ENCODE measurements at places on chromosomes 16 and 17.
A peak's percentile ranks its signal among the peaks of the same experiment; 100 is the strongest.

GRCh38 chr16:72959301-72959996 is 88.5 kb downstream of the ZFHX3 start:
- DNase-seq = no peak

DNA sequence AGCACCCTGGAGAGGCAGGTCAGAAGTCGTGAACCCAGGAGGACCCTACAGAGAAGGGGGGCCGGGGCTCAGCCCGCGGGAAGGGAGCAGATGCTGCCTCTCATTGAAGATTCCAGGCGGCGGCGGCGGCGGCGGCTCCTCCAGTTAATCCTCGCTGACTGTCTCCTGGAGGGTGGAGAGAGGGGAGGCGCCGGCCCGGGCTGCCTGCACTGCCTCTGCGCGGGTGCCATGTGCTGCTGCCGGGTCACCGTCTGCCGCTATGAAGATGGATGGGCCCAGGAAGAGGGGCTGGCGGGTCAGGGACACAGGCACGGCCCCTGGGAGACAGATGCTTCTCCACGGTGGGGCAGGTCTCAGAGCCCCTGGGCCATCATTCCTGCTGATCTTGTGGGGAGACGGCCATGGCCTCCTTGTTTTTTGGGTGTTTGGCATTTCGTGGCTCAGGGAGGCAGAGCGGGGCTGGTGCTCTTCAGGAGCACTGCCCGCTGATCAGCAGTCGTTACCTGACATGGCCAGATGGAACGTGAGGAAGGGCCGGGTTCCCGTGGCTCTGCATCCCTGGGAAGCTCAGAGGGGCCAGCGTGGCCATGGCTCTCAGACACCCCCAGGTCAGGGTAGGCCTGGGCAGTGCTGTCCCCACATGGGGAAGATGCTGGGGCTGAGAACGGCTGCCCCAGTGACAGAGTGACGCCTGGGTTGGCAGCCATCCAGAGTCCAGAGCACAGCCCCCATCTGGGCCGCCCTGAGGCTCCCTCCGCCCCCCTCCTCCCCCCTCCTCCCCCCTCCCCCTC is 36.1 kb downstream of the GINS2 start:
- DNase-seq = no peak

DNA sequence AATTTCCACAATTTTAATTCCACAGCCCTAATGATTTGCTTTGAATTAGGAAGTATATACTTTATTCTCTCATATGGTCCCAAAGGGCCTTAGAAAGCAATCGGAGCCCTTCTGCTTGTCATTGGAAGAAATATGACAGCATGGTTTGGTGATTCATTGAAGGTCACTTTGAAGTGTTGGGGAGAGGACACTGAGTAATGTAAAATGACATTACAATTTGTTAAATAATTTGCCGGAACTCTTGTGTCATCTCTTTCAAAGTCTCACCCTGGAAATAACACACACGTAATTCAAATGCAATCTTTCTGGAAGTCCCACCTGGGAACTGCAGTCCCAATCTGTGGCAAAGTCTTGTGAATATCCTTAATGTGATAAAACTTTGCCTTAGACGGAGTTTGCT is 59.8 kb downstream of the BMERB1 start:
- no peak for DNase-seq

DNA sequence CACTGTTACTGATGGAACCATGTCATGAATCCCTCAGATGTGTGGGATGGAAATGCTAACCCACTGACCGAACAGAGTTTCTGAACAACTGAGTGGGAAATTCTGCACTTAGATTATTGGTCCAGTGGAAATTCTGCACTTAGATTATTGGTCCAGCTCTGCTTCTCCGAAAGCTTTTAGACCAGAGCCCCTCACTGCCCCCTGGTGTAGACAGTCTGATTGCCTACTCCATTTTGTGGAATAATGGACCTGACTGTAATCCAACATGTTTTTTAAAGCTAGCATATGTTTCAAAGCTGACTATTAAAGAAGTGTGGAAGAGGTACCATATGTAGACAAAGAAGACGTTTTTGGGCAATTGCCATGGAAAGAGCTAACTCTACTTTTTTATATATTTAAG is 50.3 kb upstream of the TBX2 start:
- no peak for DNase-seq

DNA sequence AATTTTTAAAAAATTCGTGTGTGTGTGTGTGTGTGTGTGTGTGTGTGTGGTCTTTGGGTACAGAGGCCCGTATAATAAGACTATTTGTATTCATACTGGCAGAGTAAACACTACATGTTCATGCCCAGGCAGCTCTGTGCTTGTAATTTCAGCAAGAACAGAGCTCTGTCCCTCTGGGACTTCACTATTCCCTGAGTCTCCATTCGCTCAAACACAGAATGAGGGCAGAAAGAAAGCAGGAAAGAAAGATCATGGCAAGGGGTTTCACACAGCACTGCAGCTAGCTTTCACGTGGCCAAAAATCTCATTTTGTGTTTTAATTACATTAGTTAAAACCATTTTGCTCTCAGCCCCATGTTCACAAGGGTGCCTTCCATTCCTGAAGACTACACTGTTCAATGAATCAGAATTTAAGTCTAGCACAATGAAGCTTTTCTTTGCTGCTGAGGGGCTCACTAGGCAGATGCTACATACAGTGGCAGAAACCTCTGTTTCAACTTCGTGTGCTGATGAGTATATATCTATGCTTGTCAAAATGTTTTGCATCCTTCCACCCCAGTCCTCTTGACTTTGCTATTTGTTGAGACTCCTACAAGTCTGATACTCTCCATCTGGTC is 198.4 kb upstream of the C17orf78 start:
- no peak for DNase-seq

DNA sequence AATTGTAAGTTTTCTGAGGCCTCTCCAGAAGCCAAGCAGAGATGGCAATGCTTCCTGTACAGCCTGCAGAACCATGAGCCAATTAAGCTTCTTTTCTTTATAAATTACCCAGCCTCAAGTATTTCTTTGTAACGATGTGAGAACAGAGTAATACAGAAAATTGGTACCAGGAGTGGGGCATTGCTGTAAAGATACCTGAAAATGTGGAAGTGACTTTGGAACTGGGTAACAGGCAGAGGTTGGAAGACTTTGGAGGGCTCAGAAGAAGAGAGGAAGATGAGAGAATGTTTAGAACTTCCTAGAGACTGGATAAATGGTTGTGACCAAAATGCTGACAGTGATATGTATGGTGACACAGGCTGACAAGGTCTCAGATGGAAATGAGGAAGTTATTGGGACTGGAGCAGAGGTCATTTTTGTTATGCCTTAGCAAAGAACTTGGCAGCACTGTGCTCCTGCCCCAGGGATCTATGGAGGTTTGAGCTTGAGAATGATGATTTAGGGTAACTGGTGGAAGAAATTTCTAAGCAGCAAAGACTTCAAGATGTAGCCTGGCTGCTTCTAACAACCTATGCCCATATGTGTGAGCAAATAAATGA is 23.1 kb downstream of the PRDM7 start:
- no peak for DNase-seq

- peak; percentile 49 for DNase-seq
These were observed 17.5 kb upstream of the SPNS2 start for GRCh38 chr17:4480929-4481898.

DNA sequence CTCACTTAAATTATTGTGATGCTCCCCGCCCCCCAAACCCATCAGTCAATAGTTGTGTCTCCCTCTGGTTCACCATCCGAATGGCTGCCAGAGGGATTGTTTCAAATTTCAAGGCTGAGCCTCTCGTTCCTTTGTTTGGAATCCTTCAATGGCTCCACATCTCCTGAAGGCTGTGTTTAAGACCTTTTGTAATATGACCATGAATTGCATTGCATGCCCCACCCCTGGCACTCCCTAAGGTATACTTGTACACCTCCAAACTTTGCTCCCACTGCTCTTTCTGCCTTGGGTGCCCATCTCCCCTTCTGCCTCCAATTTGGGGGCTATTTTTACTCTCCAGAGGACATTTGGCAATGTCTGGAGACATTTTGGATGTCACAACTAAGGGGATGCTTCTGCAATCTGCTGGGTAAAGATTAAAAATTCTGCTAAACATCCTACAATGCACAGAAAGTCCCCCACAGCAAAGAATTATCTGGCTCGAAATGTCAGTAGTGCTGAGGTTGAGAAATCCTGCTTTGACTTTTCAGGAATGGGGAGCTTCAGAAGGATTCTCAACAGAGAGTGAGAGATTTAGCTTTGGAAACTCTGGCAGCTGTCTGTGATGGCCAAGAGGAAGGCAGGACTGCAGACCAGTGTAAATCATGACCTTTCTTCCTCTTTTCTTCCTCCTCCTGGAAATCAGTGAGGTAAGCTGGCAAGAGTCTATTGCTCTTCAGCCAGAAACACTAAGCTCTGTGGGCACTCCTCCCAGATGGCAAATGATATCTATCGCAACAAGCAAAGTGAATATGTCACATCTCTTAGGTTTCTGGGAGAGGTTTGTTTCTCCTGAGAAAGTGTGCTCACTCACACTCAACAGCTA is 8.7 kb upstream of the IL4R start:
- DNase-seq = no peak

DNA sequence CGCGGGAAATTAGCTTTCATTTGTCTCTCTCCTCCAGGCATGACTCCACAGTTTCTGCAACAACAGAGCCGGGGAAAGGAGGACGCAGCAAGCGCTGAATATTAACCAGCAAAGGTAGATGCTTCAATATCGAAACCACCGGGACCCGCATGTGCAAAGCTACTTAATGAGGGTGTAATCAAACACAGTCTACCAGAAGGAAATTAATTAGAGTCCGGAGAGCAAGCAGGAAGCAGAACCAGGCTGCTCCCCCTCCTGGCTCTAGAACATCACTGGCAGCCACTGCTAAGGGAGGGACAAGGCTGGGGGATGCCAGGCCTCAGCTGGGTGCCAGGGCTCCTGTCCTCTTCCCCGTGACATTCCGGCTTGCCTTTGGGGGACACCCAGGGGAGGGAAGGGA is 21.7 kb downstream of the LRRC75A start:
- DNase-seq = no peak

GRCh38 chr16:72821185-72821950 is 226.6 kb downstream of the ZFHX3 start:
- DNase-seq = no peak

DNA sequence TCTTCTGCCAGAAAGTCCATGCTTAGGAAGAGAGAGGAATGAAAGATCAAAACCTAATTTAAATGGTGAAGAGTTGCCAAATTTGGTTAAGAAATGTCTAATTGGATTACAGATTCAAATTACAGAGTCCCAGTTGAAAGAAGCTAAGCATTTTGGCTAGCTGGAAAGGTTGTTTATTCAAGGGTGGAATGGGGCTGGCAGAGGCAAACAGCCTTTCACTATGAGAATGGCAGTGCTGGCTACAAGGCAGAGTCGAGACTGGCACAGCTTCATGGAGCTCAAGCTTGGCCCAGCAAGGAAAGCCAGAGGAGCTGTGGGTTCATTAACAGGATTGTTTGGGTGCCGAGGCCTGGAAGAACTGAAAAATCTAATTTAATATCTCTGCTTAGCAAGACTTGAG is 13.6 kb downstream of the MAP3K3 start:
- no peak for DNase-seq

DNA sequence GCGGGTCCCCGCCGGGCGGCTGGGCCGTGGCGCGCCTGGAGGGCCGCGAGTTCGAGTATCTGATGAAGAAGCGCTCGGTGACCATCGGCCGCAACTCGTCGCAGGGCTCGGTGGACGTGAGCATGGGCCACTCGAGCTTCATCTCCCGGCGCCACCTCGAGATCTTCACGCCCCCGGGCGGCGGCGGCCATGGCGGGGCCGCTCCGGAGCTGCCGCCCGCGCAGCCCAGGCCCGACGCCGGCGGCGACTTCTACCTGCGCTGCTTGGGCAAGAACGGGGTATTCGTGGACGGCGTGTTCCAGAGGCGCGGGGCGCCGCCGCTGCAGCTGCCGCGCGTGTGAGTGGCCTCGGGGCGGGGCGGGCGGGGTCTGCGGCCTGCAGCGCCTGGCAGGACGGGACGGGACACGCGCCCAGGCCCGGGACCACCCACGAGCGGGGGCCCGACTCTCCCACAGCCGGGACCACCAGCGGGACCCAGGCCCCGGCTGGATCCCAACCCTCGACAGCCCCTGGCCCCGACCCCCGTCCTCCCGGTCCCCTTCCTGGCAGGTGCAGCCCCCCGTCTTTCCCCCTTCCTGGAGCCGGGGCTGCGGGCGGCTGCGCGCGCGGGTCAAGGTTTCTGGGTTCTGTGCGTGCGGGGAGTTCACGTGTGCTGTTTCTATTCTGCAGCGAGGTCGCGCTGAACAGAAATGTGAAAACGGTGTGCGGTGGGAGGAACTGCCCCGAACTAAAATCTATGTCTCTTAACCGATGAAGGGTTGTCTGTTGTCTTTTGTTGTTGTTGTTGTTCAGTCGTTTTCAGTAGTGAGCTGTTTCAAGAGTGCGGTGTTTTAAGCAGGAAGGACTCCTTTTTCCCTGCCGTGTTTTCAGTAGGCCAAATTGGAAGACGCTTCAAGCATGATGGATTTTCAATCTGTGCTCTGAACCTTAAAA is 705 bp downstream of the FOXK2 start:
- DNase-seq = peak; percentile 47

- no peak for DNase-seq
These were observed 75.8 kb downstream of the WWOX start for GRCh38 chr16:78175287-78175686.

- no peak for DNase-seq
These were observed 137.5 kb downstream of the NTN1 start for GRCh38 chr17:9158544-9159452.

DNA sequence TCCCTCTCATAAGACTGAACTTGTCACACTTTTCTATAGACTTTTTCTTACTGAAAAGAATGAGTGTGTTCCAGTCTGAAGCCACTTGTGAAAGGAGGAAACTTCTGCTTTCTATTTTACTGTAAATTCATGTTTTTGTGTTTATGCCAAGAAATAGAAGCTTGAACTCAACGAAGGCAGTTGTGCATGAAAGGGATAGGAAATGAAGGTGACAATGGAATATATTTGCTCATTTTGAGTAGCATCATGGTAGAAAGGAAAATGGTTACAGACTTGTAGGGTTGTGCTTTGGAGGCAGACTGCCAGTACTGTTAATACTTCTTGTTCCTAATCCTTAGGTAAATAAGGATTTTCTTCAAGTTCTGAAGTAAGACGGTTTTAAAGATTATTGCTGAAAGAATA is 8.1 kb downstream of the CLTC start:
- DNase-seq = no peak

DNA sequence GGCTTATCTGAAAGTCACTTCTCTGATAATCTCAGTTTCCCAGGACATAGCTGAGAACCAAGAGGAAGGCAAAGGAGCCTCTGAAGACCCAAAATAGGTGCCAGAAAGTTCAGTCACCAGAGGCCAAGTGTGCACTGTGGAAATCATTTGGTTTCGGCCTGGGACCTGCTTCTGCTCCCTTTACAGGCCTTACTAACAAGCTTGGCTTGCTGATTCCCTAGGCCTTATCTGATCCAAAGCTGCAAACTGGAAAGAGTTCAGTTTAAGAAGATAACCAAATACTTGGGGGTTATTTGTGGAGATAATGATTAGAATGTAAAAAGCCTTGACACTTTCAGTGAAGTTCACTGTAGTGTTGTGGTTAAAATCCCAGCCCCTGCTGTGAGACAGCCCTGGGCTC is 17.0 kb downstream of the ITGA3 start:
- no peak for DNase-seq

DNA sequence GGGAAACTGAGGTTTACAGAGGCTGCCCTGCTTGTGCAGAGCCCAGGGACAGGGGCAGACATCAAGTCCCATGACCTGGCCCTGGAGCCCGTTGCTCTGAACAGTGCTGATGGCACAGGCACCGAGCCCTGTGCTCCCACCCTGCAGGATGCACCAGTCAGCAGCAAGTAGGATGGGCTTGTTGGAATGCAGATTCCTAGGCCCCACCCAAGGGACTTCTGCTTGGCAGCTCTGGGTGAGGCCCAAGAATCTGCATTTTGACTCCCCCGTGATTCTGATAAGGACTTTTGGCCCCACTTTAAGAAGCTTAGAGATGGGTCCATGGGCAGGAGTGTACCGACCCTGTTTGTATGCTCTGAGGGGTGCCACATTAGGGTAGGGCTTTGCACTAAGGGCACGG is 23.3 kb downstream of the LASP1 start:
- no peak for DNase-seq
